ENCODE measurements at places on chromosomes 13 and 19. TPM values are rescaled to one million over a fixed set of nuclear protein-coding genes. Genes with fewer than 3 reads are reported as not detected.

DNA sequence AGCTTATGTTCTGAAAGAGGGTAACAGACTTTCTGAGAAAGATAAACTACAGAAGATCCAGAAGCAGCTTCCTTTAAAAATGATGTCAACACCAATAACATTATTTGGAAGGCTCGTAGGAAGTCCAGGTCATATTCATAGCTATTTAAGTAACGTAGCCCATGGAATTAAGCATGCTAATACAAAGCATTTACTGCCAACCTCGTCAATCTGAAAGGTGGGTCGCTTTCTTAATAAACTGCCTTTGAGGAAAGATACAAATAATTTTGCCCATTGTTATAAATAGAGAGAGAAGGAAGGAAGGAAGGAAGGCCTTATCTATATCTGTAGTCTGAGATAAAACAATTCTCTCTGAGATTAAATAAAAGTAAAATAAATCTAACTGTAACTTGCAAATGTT is 80.3 kb downstream of the STARD13 start:
- no peak for DNase-seq

ONECUT3 gene
- total RNA-seq, result not detected

- DNase-seq, result no peak
These were observed 64.5 kb downstream of the ABCC4 start for GRCh38 chr13:95236774-95237173.

GRCh38 chr13:83350569-83350968 is 531.7 kb downstream of the SLITRK1 start:
- no peak for DNase-seq

DNA sequence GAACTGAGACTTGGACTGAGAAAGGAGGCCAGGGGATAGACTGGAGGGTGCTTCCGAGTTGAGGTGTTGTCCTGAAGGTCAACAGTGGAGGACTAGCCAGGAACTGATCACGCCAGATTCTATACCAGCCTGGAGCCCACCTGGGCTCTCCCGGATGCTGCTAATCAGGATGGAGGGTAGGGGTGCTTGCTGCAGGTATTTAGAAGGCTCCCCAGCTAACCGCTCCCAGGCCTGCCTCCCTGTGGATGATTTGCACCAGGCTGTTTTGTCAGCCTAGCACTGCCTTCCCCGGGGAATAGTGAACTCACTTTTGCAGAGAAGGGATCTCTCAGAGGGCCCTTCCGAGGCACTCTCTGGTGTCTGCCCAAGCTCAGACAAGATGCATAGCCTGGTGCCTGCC is 60.5 kb upstream of the KCTD15 start:
- DNase-seq, result no peak

All from H1 (cell line).